DMS79 (cell line): ENCODE measurements at places on chromosomes 7 and 10.
A peak's percentile ranks its signal among the peaks of the same experiment; 100 is the strongest.

- DNase-seq, result no peak
Observed at GRCh38 chr7:66258409-66258808, 53.3 kb downstream of the TPST1 start.

DNA sequence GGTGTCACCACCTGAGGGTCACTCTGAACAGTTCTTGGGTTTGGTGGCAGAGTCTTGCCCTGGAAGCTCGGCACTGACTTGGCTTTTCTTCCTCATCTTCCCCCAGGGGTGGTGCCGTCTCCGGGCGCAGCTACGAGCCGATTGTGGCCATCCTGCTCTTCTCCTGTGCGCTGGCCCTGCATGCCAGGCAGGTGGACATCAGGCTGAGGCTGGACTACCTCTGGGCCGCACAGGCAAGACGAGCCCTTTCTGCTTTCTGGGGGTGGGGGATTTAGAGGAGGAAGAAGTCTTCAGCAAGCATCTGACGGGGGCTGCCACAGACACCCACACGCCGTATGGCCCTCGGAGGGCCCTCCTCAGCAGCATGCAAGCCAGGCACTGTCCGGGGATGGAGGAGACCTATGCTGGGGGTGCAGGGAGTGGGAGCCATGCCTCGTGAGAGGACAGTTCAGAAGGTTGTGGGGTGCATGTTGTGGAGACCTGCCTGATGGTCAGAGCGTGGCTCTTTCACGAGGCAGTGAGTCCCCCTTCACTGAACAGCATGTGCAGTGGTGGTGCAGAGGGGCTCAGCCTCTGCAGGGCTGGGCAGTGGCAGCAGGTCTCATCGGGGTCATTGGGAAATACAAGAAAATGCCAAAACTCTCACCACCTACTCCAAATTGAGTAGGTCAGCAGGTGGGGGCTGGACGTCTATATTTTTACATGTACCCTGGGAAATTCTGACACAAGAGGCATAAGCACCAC, 112.4 kb downstream of the ADCY1 start:
- DNase-seq, result no peak

DNA sequence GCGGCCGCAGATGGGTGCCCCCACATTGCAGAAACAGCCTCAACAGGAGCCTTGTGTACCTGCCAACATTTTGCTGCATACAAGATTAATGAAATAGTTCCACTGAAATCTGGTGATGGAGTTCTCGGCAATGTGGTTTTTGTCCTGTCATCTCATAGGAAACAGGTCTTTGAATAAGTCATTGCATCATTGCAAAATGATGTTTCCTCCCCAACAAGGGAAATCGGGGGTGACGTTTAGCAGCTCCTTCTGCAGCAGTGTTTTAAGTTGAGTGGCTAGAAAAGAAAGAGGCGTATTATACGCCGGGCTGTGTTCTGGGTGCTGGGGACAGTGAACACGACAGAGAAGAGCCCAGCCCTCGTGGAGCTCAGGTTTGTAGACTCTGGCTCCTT, 177.0 kb downstream of the PRKAG2 start:
- DNase-seq, result no peak

GRCh38 chr7:156125841-156126730, 313.8 kb upstream of the SHH start:
- DNase-seq, result no peak

DNA sequence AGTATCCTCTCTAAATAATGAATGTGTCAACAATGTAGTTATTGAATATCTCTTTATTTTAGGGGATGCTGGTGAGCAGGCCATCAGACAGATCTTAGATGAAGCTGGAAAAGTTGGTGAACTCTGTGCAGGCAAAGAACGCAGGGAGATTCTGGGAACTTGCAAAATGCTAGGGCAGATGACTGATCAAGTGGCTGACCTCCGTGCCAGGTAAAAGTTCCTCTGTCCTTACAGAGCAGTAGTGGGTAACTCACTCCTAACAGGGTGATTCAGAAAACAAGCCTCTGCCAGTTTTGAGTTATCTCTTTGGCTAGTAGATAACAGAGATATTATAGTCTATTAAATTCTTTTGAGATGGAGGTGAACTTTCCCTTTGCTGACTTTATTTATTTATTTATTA, 67.3 kb downstream of the AP3M1 start:
- no peak for DNase-seq

- DNase-seq, result no peak
Observed at GRCh38 chr7:137606061-137606674, 240.6 kb downstream of the DGKI start.

DNA sequence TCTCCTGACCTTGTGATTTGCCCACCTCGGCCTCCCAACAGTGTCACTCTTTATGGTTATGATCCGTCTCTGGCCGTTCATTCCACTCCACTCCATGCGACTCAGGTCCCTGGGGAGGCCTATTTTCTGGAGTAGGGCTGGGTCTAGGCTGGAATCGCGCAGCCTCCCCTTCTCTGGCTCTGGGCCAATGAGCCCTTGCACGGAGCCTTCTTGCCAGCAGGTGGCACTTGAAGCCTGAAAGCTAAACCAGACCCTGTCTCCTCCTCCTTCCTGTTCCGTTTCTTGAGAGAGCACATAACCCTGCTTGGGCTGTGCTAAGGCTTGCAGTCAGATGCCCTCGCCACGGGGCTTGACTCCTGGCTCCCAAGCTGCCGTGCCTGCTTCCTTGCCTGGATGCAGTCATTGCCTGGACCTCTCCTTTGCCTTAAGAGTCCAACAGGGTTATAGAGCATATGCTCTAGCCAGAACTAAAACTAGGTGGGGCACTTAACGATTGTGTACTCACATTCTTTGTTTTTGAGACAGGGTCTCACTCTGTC, 9.6 kb upstream of the DNAJB12 start:
- peak; percentile 72 for DNase-seq

DNA sequence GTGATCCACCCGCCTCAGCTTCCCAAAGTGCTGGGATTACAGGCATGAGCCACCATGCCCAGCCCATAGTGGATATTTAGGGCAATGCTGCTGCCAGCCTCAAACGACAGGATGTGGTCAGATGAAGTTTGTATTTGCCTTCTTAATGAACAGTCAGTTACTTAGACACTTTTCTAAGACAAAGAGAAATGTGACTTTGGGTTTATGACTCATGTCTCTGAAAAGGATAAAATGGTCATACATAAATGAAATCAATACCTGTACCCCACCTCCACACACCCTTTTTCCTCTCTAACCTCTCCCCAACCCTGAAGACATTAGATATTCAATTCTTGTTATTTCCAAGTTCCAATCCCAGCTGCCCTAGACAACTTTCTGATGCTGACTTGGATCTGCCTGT, 109.3 kb upstream of the INSIG1 start:
- DNase-seq, result no peak

DNA sequence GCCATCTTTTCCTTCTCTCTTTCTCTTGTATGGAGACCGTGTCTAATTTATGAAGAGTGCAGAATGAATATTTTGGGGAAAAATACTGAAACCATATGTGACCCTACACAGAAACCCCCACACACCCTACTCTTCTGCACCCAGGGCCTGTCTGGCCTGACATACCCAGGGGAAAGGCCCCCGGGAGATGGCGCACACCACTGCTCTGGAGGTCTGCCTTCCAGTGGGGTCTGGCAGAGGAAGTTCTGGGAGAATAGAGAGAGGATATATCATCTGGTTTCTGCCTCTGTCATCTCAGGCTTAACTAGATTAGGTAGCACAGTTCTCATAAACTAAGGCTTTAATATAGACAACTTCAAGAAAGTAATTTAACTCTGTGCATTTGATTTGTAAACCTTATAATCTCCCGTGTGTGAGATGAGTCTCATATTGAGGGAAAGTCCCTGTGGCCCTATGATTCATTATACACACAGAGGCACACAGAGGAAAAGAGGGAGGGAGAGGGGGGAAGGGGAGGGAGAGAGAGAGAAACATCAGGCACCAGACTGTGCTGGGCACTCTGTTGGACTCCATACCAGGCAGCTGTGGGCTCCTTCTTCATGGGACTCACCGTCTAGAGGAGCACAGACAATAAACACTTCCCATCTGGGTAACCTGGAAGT, 123.3 kb downstream of the AOAH start:
- no peak for DNase-seq

- no peak for DNase-seq
Observed at GRCh38 chr10:11761431-11761830, 19.2 kb downstream of the ECHDC3 start.

DNA sequence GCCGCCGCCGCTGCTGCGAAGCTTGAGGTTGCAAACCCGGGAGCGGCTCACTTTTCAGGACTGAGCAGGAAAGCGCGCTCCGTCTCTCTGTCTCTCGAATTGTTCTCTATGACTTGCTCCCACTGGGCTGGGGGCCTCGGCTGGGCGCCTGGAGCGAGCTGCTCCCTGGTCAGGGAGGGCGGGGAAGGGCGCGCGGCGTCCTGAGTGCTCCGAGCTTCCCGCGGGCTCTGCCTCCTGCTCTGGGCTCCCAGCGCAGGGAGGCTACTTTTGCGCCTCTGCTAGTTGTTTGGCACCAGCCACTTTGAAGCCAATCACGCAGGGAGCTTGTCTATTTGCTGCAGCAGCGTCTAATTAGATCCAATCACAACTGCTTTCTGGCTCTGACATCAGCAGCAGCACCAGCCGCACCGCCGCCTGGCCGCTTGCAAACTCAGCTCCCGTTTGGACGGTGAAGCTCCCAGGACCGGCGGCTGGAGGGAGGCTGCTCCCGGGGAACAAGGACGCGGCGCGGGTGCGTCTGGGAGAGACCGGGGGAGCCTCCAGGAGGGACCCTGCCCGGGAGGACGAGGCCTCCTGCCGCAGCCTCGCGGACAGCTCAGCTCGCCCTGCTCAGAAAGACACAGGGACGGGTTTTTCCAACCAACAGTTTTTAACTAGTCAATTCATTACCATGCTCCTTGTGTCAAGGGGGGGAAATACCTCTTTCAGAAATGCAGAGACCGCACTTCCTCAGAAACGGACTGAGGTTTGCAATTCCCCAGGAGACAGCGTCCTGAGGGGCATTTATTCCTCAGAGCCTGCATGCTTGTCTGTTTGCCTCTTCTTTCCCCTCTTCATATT, at the start of gene ADARB2:
TSS of gene ADARB2 (minus strand) at position 304 of the 840 bp plus-strand sequence.
- DNase-seq, result peak; percentile 59

- no peak for DNase-seq
Observed at GRCh38 chr10:60623627-60624026, 154.7 kb upstream of the CDK1 start.

GRCh38 chr10:4427532-4427931, 398.5 kb upstream of the AKR1E2 start:
- DNase-seq, result no peak

DNA sequence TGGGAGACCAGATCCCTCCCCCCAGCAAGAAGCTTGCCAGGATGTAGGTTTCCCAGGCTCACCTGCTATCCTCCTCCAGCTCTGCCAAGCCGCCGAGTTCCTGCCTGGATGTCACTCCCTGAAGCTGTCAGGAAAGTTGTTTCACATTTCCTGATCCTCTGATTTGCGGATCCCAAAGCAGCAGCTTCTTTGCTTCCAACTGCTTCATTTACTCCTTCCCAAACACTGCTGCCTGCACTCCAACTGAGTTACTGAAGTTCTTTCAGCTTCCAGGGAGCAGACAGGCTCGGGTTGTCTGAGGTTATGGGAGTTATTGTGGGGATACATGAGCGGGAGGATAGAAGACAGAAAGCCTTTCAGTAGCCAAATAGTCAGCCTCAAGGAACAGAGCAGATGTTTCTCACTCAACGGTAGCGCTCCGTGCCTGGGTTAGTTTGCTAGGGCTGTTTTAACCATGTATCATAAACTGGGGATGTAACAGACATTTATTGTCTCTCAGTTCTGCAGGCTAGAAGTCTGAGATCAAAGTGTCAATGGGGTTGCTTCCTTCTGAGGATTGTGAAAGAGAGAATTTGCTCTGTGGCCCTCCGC, 516.0 kb downstream of the REEP3 start:
- DNase-seq, result no peak

GRCh38 chr7:128010391-128011127, 20.7 kb downstream of the LRRC4 start:
- DNase-seq, result no peak

- no peak for DNase-seq
Observed at GRCh38 chr10:49394933-49395740, 752 bp downstream of the DRGX start.

- DNase-seq, result no peak
Observed at GRCh38 chr10:35574924-35575352, 30.2 kb upstream of the GJD4 start.
